Spinal cord (tissue), 10 donors: ENCODE measurements at places on chromosomes 2 and 18. TPM values are rescaled to one million over a fixed set of nuclear protein-coding genes. Genes with fewer than 3 reads are reported as not detected.

Gene FIGN
- total RNA-seq: 9.8 TPM

- DNase-seq: no peak
Measured at GRCh38 chr2:19226871-19227270, 131.6 kb downstream of the OSR1 start.

DNA sequence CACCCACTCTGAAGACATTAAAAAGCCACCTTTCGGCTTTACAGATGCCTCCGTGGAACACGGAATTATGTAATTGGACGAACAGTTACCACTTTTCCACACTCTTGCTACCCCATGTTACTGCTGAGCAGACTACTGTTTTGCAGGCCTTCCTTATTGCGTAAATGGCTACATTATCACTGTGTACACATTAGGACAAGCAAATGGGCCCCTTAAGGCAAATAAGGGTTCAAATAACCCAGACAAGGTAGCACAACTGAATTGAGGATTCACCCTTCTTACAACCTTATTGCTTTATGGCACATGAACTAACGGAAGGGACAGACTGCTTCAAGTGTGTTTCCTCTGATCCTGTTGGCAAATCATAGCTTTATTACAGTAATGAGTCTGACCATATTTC is 832.2 kb upstream of the FANCL start:
- DNase-seq: no peak

Gene ALS2
- total RNA-seq: 30.9 TPM
